AG08395 (cell line): ENCODE measurements at places on chromosomes 13 and 19.

GRCh38 chr19:13005861-13006370 lies 10.6 kb downstream of the NFIX start:
- no peak for DNase-seq

DNA sequence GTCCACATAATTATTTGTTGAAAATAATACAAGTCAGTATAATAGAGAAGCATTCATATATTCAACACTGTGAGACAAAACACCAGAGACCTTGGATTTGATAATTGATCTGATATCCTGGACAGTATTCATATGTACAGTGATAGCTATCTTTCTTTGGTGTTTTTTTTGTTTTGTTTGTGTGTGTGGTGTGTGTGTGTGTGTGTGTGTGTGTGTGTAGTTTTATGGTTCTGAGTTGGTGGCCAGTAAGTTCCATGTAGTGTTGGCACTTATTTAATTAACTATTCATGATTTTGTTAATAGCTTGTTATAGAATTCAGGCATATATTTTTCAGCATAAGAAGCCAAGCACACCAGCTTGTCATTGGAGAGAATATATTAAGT lies 1.6 kb upstream of the ANGPTL6 start:
- no peak for DNase-seq

- no peak for DNase-seq
These were observed 12.0 kb upstream of the KCNC3 start for GRCh38 chr19:50341091-50341564.

DNA sequence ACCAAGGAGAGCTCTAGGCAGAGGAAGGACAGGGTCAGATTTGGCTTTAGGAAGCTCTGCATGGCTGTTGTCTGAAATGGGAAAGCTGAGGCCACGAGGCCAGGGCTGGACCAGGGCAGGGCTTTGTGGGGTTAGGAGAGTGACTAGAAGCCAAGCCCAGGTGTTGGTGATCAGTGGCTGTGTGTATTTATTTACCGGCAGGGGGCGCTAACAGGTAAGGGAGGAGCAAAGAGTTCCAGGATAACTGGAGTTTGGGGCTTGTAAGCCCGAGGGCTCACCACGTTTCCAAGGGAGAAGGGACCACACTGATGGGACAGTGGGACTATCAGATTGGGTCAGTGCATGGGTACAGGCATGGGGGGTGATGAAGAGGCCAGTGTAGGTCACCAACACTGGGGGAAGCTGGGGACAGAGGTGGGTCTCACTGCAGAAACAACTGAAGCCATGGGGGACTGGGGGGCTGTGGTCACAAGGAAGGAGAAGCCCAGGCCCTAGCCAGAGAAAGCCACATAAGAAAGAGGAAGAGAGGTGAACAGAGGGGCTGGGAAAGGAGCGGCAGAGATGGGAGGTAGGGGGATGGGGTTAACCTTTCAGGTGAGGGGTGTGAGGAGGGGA lies 3.9 kb downstream of the TMEM147 start:
- peak; percentile 75 for DNase-seq

GRCh38 chr13:48010698-48011097 lies 9.6 kb upstream of the SUCLA2 start:
- no peak for DNase-seq

DNA sequence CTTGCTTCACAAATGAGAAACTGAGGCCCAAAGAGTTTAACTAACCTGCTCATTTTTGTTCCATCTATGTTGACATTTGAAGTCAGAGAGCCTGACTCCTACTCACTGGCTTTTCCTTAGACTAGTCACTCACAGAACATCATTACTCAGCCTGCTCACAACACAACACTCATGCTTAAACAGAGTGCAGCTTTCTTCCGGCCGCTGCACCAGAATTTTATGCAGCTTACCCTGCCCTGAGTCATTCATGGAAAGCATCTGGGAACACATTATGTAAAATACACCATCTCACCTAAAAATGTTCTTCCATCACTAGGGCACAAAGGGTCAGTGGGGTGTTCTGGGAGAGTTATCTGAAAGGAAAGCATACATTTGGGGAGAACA lies 303.4 kb downstream of the SPRY2 start:
- DNase-seq: peak; percentile 74

DNA sequence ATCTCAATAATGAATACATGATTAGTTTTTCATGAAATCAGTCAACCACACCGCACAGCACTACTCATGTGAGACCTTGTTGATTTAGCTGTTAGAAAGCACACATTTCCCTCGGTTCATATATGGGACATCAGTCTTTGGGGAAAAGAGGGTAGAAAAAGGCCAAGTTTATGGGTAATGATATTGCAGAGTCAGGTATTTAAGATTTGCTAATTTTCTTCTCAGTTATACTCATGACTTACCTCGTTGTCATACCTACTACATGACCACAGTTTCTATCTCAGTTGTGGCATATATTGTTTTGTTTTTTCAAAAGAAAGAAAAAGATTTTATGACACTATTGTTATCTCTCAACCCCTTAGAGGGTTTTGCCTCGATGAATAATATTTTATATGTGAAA lies 165.6 kb downstream of the POU4F1 start:
- DNase-seq: no peak

DNA sequence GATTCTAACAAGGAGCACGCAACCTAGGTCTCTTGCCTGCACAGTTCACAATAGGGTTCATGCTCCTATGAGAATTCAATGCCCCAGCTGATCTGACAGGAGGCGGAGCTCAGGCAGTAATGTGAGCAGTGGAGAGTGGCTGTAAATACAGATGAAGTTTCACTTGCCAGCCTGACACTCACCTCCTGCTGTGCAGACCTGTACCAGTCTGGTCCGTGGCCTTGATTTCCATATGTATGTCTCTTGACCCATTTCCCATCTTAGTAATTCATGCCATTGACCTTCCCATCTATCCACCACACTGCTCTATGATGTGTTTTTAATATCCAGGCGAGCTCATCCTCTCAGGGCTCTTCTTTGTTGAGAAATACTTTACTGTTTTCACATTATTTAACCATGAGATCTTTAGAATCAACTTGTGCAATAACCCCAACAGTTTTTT lies 95.2 kb downstream of the LRCH1 start:
- peak; percentile 18 for DNase-seq

DNA sequence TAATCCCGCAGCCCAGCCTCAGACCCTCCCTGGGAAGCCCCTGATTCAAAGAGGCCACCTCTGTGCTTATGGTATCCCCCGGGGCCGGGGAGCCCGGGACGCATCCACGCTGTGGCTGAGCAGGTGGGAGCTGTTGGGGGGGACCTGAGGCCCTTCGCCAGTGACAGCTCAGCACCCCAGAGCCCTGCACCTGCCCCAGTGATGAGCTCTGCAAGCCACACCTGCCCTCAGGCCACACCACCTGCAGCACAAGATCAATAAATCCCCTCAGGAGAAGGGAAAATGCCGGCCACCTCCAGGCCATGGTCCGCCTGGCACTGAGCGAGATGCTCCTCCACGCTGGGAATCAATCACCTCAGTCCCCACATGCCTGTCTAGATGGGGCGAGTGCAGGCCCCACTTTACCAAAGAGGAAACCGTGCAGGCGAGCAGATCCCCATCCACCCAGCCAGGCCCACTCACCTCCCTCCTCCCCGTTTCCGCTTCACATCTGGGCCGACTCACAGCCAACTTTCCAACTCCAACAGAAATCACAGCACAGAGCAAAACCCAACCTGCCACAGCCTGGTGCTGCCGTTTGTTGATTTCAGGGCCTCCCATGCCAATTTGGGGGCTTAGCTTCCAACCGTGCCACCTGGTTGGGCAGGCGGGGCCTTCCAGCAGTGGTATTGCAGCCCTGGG lies 12.8 kb downstream of the MOB3A start:
- no peak for DNase-seq

DNA sequence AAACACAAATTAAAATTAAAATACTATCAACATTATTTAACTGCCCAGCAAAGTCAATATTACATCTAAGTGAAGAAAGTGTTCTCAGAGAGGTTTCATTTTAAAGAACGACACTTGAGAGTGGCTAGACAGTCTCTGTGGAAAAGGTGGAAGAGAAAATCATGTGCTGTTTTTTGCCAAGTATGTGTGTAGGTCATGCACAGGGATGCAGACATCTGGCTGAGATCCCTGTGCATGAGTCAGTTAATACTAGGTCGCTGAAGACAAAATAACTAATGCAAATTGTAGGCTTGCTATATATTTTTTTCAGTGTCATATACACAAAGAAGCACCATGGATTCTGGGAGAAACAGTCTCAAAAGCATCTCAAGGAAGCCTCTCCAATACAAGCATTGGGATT lies 44.3 kb upstream of the ENOX1 start:
- DNase-seq: no peak

- no peak for DNase-seq
These were observed 49.8 kb downstream of the KATNAL1 start for GRCh38 chr13:30257468-30258099.

DNA sequence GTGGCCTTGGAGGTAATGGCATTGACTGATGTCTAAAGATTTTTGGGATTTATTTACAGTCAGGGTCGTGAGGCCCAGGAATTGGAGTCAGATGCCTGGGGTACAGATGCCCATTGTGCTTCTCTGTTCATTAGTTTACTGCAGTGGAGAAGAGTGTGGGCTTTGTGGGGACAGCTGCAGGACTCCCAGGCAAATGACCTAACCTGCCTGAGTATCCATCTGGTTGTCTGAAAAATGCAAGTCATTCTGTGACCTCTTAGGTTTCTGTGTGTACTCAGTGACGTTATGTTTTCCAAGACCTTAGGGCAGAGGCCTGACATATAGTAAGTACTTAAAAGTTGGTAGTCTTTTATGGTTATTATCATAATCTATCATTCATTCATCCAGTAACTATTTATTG lies 60.5 kb downstream of the SPATA13 start:
- no peak for DNase-seq

GRCh38 chr13:46327246-46327645 lies 59.8 kb downstream of the RUBCNL start:
- DNase-seq: no peak

GRCh38 chr19:38727868-38728660 lies 16.2 kb downstream of the CAPN12 start:
- no peak for DNase-seq

GRCh38 chr13:59126474-59126873 lies 1037.3 kb downstream of the DIAPH3 start:
- no peak for DNase-seq

DNA sequence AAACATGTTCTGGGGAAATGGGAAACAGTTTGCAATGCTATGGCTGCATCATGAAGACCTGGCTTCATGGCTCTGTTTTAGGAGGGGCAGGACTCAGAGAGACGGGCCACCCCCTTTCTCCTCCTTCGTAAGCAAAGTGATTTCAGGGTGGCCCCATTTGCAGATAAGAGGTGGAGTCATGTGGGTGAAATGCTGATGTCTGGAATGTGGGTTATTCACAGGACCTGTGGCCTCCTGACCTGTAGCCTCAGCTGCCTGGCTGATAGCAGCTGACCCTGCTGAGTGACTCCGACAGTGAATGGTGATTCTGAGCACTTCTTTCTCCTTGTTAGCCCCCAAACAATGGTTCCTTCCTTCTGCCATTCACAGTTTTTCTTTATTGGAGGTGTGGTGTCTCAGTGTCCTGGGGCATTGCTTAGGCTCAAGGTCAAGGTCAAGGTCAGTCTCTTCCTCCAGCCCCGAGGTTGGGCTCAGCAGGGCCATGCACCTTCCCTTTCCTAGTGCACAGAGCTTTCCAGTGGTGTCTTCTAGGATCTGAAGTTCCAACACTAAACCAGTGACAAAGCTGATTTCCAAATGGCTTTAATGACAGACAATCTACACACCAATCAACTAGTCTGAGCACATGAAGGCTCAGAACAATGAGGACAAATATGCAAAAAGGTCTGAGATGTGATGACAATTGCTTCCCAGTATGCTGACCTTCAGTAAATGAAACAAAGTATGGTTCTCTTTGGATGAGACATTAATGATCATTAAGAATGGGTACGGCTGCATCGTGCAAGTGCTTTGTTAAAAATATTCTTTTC lies 49.6 kb upstream of the ANKRD10 start:
- no peak for DNase-seq

- no peak for DNase-seq
These were observed 13.0 kb downstream of the ZIC5 start for GRCh38 chr13:99958406-99959126.

DNA sequence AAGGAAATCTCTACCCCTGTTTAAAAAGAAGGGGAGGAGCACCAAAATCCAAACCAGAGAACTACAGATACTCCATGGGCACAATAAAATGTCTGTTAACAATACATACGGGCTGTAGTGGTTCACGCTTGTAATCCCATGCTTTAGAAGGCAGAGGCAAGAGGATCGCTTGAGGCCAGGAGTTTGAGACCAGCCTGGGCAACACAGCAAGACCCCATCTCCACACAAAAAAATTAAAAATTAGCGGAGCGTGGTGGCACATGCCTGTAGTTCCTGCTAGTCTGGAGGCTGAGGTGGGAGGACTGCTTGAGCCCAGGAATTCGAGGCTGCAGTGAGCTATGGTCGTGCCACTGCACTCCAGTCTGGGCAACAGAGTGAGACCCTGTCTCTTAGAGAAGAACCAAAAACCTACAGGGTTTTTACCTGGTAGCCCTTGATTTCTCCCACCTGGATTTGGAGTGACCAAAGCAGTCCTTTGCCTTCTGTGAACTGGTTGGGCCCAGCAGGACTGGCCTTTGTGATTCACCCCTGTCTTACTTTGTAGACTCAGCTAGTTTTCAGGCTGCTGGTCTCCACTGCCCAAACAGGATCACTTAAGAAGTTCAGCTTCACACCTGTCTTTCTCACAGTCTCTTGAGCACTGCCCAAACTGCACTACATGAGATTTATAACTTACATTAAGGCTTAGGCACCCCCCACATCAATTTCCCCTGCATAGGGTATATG lies 38.7 kb upstream of the FLT1 start:
- no peak for DNase-seq

DNA sequence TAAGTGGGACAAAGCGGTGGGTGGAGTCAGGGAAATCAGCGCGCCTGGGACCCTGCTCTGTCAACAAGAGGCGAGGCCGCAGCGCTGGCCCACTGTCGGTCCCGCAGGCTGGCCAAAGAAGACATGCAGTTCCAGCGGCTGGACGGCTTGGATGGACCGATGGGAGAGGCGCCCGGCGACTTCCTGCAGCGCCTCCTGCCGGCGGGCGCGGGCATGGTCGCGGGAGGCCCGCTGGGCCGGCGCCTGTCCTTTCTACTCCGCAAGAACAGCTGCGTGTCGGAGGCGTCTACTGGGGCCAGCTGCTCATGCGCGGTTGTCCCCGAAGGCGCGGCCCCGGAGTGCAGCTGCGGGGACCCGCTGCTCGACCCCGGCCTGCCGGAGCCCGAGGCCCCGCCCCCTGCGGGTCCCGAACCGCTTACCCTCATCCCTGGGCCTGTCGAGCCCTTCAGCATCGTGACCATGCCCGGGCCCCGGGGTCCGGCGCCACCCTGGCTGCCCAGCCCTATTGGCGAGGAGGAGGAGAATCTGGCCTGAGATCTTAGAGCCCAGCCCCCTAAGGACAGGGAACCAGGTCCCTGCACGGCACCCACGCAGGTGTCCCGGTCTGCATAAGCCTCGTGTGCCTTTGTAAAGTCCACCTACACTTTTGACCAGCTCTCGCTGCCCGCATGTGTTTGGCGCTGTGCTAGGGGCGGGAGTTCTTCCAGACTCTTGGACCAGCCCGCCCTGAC lies 6.1 kb downstream of the BEST2 start:
- peak; percentile 87 for DNase-seq
